ENCODE measurements at places on chromosomes 6 and 20.

DNA sequence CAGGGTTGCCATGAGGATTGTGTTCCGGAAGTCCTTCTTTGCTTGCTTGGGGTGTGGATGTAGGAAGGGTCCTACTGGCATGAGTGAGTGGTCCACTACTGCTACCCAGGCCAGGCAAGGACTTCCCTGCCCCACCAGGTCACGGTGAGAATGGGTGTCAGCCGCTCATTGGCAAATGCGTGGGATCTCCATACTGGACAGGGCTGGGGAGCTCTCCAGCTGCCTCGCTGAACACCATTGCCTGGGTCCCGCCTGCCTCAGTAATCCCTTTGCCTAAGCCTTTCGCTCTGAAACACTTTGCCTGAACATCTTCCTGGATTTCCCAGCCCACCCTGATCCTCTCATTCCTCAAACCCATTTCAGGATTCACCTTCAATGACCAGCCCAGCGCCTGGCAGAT is 59.5 kb downstream of the CTCFL start:
- no peak for DNase-seq

DNA sequence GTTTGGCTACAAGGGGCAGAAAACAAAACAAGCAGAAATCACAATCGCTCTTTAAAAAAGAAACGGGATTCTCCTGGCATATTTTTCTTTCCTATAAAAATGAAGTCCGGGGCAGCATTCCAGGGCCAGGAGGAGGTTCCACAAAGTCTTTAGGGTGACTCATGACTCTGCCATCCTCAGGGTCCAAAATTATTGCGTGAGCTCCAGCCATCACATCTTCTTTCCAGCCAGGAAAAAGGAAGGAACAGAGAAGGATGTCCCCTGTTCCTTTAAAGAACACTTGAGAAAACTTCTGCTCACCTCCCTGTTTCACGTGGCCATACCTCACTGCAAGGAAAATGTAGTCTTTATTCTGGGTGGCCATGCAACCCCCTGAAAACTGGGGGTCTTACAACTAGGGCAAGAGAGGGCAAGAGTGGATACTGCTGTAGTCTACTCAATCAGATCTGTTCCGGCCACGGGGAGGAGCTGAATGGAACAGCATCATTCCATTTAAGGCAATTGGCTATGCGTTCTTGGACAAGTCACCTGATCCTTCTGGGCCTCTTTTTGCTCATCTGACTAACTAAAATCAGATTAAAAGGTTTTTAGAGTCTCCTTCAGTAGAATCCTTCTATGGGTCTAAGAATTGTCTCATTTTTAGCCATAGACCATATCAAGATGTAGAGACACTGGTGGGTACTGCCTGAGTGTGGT is 49.4 kb downstream of the CTCFL start:
- DNase-seq = peak; percentile 16

- DNase-seq = no peak
Observed at GRCh38 chr20:3714092-3714491, 1.7 kb upstream of the SIGLEC1 start.

- DNase-seq = no peak
Observed at GRCh38 chr6:41739041-41739440, 3.6 kb upstream of the TFEB start.

GRCh38 chr6:14706378-14706929 is 539.4 kb upstream of the JARID2 start:
- no peak for DNase-seq

DNA sequence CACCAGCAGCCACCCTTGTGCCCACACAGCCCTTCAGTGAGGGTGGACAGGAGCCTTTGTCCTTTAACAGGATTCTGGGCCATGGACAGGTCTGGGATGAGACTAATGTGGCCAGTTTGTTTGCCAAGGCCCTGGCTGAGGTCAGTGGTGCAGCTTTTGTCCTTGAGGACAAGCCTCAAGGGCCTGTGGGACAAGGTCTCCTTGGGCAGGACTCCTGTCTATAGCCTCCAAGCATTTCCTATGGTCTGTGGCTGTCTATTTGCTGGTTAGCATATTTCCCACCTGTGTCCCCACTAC is 44.1 kb downstream of the SUN5 start:
- DNase-seq = no peak

GRCh38 chr20:25643716-25644115 is 19.9 kb upstream of the NANP start:
- DNase-seq = no peak

DNA sequence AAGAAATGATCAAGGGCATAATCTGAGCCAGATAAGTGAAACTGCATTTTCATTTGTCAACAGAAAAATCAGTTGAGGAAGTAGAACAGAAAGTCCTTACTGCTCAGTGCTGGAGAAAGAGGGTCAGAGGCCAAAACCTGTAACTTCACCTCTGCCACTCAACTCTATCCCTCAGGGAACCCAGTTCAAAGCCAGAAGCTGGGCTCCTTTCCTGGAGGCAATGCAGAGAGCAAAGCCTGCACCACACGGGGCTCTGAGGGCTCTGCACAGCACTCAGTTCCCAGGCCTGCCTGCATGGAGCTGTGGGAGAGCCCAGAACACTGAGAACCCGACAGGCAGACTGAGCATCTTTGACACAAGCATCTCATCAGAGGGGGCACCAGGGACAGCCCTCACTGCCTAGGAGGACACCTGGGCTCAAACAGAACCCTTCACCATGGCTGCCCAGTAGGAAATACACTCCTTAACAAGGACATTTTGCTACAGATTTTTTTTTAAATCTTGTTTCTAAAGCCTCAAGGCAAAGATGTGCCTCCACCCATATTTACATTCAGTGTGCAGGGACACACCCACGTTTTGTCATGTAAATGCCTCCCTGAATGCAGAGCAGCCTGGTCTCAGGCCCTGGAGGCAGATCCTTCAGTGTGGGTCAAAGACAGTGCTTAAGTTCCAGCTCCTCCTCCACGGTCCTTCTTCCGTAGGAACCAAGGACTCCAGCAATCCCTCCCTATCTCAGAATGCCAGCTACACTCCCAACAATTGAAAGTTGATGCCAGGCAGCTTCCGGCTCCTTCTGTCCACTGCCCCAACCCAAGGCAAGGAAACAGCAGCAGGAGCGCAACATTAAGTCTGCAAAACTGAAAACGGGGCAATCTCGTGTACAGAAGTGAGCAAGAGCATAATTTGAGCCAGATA is 6.6 kb downstream of the RNASET2 start:
- DNase-seq = no peak

DNA sequence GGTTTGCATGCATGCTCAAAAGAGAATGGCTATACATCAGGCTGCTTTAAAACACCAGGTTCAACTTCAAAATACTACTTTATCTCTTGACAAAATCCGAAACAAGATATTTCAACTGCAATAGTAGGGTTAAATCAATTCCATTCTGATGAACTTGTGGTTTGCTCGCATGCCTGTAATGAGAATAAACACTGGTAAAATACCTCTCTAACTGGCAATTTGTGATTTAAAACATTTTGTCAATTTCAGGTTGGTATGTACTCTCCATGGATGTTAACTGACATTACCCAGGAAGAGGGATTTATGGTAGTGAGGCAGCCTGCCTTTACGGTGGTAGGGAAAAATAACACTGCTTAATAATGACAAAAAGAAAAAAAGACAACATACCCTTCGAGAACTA is 74.4 kb downstream of the MBOAT1 start:
- no peak for DNase-seq

- peak; percentile 61 for DNase-seq
Observed at GRCh38 chr20:43844778-43845614, 69.7 kb upstream of the TOX2 start.

GRCh38 chr6:126824815-126825214 is 293.7 kb upstream of the RSPO3 start:
- DNase-seq = no peak

GRCh38 chr6:20830576-20830975 is 296.3 kb downstream of the CDKAL1 start:
- DNase-seq = no peak

DNA sequence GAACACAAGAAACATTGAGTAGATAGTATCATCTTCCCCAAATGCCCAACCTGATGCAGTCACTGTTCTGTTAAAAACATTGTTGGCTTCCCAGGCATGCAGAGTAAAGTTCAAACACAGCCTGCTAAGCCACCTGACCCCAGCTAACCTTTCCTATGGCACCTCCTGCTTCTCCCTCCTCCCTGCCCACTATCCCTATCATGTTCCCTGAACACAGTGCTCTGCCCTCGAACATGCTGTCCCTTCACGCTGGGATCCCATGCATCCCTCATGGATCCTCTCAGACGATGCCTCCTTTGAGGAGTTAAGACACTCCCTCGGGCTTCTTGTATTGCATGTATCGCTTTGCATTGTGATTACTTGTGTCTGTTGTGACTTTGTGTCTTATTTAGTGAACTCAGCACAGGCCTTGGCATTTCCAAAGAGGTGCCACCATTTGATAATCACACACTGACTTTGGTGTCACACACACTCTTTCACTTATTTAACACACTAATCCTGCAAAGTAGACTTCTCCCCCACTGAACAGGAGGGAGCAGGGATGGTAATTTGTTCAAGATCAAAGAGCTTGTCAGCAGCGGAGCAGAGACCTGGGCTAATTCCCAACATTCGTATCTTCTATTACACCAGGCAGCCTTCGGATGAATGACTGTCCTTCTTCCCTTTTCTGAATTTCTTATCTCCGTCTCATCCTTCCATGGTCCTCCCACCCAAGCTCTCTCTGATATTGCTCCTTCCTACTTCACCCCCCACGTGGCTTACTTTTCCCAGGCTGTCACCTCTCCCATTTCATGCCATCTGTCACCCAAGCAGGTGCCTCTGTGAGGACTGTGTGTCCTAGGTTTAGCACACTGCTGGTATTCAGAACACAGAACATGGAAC is 28.3 kb upstream of the SMIM29 start:
- DNase-seq = no peak

All from glomerular endothelial cell (primary cell).